ENCODE measurements at places on chromosomes 5 and 9.

DNA sequence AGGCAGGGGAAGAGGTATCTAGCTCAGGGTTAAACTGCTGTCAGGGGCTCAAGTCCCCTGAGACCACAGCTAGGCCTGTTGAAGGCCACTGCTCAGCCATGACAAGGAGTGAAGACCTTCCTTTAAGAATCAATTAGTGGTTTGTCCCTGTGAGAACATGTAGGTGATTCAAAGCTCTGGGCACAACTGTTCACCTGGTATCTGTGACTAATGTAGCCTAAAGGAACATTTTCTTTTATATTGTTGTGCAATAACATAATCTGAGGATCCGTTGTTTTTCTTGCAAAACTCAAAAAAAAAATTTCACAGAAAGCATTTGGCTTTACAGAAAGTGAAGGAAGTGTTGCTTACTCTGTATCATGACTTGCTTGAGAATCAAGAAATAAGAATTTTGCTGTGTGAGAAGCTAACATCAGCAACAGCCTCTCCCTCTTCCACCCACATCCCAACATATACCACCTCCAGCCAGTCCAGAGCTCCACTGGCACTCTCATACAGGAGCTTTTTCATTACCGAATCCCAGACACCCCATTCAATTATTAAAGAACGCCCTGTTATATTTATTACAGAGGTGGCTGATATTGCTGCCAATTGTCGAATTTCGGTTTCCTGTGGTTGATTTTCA, 807.0 kb downstream of the TLE4 start:
- DNase-seq, result no peak

- DNase-seq, result no peak
These were observed 29.8 kb downstream of the UGCG start for GRCh38 chr9:111926421-111926875.

- no peak for DNase-seq
These were observed 640.2 kb downstream of the CCDC171 start for GRCh38 chr9:16193066-16193465.

DNA sequence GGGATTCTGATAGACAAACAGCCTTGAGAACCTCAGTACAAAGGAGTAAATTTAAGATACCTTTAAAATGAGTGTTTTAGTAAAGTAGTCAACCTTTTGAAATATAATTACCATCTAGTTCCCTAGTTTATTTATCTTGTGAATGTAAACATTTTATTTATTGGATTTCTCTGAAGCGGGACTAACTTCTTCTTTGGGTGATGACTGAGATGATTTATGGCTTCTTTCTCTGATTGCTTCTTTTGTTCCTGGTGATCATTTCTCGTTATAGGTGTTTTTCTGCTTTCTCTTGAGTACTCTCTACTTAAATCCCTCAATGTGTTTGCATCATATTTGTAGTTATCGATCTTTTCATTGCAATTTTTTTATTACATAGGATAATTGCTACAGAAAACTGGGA, 33.2 kb downstream of the PRDM6 start:
- DNase-seq, result no peak

Measured in astrocyte of the hippocampus (primary cell).